CD4-positive, alpha-beta T cell treated with Interleukin-17A for 4 hours (primary cell): ENCODE measurements at places on chromosomes 16 and 17.

GRCh38 chr17:59267776-59268175, 47.5 kb downstream of the GDPD1 start:
- no peak for DNase-seq

GRCh38 chr17:7004398-7005253, 7.8 kb upstream of the RNASEK start:
- DNase-seq = peak; percentile 35

- DNase-seq = peak; percentile 26
Observed at GRCh38 chr17:30600830-30601494, 123.8 kb downstream of the GOSR1 start.

DNA sequence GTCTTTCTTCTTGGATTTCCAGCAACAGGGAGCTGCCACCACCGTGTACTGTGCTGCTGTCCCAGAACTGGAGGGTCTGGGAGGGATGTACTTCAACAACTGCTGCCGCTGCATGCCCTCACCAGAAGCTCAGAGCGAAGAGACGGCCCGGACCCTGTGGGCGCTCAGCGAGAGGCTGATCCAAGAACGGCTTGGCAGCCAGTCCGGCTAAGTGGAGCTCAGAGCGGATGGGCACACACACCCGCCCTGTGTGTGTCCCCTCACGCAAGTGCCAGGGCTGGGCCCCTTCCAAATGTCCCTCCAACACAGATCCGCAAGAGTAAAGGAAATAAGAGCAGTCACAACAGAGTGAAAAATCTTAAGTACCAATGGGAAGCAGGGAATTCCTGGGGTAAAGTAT, 389.0 kb downstream of the MAF start:
- DNase-seq = no peak

- no peak for DNase-seq
Observed at GRCh38 chr17:82157046-82158035, 55.3 kb downstream of the CCDC57 start.

DNA sequence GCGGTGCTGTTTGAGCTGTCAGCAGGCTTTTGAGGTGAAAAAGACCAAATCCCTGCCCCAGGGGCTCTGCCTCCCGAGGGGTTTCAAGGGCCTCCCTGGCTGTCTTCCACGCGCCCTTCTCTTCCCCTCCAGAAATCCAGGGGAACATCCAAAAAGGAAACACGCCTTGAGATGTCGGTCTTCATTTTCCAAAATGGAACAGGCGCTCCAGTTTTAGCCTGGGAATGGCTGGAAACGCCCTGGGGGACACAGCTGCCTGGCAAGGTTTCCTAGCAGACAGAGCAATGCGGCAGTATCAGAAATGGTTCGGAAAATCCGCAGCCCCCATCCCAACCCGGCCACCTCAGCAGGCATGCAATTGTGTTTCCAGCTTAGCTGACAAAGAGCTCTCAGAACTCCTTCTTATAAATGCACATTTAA, 16.6 kb upstream of the LITAF start:
- DNase-seq = no peak

DNA sequence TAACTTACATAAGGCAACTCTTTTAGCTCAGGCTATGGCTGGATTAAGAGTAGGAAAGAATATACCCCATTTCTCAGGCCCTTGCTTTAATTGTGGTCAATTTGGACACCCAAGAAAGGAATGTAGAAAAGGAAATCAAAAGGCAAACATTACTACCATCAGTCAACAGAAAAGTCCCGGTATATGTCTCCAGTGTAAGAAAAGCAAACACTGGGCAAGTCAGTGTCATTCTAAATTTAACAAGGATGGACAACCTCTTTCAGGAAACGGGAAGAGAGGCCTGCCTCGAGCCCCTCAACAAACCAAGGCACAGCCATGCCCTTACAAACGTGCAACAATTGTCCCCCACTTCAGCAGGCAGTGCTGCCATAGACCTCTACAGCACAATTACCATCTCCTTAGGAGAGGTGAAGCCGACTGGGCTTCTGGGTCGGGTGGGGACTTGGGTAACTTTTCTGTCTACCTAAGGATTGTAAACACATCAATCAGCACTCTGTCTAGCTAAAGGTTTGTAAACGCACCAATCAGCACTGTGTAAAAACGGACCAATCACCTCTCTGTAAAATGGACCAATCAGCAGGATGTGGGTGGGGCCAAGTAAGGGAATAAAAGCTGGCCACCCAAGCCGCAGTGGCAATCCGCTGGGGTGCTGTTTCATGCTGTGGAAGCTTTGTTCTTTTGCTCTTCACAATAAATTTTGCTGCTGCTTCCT, 12.4 kb downstream of the MRPL58 start:
- DNase-seq = peak; percentile 41

DNA sequence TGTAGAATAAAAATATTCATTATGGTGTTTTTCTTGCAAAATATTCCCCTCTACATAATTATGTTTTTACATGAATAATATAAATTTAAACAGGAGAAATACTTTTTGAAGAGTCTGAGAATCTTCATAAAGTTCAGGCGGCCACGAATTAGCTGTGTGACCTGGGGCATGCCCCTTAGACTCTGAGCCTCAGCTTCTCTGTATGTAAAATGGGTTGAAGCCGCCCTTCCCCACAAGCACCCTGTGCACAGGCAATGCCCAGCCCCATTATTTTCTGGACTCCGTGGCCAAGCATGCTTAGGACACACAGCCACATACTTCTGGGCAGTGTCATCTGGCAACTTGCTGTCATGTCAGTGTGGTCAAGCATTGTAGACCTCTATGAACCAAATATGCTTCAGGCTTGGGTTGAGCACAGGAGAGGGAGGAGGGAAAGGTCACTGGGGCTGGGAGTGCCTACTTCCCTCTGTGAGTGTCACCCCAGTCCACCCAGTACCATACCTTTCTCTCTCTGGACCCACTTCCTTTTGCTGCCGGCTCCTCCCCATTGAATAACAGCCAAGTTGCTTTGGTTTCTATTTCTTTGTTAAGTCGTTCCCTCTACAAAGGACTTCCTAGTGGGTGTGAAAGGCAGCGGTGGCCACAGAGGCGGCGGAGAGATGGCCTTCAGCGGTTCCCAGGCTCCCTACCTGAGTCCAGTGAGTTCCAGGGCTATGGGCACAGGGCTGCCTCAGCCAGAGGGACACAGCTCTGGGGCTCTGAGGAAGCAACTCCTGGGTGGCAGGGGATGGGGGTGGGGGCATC, at the start of gene LGALS9:
TSS of gene LGALS9 (plus strand) at position 582 of the 804 bp plus-strand sequence. CDS start at position 660, 78 bp downstream.
- DNase-seq = peak; percentile 48

DNA sequence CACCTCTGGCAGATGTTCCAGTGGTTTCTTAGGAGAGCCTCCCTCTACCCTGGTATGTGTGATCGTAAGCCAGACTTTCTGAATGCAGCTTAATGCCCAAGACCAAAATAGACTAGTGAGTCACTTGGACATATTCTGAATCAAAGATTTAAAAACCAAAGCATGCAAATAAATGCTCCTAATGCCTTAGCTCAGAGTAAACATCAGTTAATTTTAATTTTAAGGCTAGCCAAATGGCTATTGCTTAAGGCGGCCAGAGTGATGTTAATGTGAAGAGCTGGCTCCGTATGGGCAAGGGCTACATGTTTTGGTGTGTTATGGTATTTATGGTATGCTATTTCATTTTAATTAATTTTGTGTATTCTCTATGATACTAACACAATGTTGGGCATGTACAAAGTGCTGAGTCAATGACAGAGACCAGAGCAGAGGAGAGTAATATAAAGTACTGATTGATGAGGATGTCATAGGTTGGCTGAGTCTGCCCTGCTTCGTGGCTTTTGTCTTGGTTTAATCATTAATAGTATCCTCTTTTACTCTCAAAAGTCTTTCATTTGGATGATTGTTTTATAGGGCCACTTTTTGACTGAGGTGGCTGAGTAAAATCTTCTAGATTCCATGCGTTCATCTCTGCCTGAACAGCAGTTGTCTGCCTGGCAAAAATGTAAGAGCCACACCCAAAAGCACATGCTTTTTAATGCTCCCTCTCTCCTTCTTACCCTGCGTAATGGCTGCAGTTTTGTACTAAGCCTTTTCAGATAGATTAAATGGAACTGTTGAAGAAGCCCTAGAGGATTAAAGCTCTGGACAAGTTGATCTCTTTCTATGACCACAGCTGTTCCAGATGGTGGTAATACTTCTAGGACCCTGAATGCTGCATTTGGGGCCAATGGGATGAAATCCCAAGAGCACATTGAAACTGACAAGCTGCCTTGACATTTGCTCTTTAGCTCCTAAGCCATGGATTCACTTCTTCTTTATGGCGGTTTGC, 59.6 kb downstream of the MAP2K6 start:
- DNase-seq = no peak

- peak; percentile 26 for DNase-seq
Observed at GRCh38 chr16:66948134-66948836, 12.8 kb upstream of the CES3 start.

- DNase-seq = no peak
Observed at GRCh38 chr16:6499413-6499812, 833.2 kb upstream of the RBFOX1 start.

- no peak for DNase-seq
Observed at GRCh38 chr17:57875290-57876022, 25.6 kb upstream of the MRPS23 start.

DNA sequence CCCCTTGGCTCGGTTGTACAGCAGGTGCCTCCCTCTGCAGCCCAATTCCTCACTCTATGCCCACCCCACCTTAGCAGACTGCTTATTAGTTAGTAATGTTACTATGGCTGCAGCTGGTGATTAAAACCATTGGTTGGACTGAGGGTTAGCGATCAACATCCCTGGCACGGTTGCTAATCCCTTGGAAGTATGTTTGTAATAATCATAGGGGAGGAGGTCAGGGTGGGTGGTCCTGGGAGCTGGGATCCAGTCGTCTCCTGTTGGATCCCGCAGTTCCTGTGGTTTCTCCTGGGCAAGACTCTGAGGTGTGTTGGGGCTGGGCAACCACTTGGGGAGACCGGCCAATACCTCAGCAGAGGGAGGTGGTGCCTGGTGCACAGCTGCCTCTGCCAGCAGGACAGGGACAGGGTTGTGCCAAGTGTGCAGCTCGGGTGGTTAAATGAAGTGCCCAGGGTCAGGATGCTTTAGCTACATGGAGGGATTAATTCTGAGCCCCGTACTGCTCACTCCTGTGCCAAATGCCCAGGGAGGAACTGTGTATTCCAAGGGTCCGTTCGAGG, 38.0 kb downstream of the FZD2 start:
- no peak for DNase-seq

DNA sequence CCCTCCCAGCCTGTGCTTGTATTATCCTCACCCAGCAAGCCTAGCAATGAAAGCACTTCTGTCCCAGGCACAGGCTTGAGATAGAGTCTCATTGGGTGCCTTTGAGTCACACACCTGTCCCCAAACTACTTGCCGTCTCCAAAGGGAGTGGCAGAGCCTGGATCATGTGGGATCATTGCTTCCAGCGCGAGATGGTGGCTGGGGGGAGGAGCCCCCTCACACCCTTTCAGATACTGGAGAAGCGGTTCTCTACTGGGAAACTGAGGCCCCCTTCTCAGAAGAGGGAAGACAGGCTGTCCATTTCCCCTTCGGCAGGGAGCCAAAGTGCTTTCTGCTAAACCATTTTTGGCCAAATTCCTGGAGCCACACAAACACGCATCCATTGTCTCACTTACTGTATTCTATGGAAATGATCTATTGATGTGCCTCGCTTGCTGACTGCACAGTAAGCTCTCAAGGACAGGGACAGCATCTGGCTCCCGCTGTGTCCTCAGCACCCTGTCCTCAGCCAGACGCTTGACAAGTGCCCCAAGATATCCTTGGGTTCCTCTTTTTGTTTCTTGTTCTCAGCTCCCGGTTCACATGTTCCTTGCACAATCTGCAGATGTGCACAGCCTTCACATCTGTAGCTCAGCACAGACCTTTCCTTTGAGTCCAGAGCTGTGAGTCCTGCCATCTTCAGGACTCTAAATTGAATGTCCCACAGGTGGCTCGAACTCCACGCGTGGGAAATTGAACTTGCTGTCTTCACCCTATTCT, 26.0 kb upstream of the DLX3 start:
- no peak for DNase-seq

DNA sequence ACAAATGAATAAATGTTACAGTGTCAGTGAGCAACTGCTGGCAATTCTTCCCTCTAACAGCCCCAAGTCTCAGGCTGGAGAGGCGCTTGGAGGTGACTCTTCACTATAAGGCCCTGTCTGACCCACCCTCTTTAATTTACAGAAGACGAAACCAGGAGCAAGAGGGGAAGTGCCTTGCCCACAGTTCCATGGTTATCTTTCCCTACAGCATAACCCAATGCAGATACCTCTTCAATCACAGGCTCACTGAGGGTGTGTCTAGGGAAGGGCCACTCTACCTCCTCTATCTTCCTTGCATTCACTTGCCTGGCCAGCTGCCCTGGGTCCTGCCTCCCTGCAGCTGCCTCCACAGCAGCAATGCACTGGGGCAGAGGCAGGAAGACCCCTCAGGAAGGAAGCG, 9.6 kb upstream of the N4BP1 start:
- DNase-seq = no peak

DNA sequence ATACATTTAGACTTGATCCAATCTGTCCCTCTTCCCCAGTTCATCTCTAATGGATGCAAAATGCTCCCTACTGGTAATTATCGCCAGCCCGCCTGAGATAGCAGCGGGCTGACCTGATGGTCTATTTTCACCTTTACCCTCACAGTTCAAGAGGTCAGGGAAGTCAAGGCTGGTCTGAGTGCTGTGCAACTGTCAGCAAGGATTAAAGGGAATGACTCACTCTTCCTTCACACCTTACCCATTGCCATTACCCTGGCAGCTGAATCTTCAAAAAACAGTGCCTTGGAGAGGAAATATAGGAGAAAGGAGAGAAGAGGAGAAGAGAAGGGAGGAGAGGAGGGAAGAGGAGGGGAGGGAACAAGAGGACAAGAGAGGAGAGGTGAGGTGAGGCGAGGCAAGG, 36.3 kb downstream of the GRB7 start:
- peak; percentile 37 for DNase-seq

GRCh38 chr16:84194470-84195200, 3.7 kb downstream of the ADAD2 start:
- DNase-seq = peak; percentile 60

GRCh38 chr17:64491034-64491860, 5.6 kb downstream of the POLG2 start:
- DNase-seq = peak; percentile 71

GRCh38 chr17:28622186-28622585, 8.2 kb upstream of the RSKR start:
- DNase-seq = no peak

GRCh38 chr17:37828651-37829124, 83.8 kb upstream of the HNF1B start:
- no peak for DNase-seq

DNA sequence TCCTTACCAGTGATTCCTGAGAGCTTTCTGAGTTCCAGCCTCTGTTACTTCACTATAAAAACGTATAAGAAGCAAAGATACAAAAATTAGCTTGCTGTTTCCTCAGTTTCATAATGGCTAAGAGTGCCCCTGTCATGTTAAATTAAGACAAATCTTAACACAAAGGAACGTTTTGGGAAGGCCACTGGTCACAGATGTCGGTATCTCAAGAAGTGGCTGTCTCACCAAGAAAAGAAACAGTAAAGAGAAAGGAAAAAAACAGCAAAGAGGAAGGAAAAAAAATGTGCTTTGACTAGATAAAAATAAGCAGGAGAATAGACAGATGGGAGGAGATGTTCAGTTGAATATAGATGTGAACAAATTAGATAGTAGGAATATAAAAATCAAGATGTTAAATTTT, 94.8 kb upstream of the AKTIP start:
- no peak for DNase-seq
